ENCODE measurements at places on chromosomes 2 and 18. TPM values are rescaled to one million over a fixed set of nuclear protein-coding genes. Genes with fewer than 3 reads are reported as not detected.

The SLC19A3 gene
- 0.79 TPM for polyA plus RNA-seq

GRCh38 chr2:151182396-151182795 lies 79.3 kb downstream of the RBM43 start:
- DNase-seq: no peak

DNA sequence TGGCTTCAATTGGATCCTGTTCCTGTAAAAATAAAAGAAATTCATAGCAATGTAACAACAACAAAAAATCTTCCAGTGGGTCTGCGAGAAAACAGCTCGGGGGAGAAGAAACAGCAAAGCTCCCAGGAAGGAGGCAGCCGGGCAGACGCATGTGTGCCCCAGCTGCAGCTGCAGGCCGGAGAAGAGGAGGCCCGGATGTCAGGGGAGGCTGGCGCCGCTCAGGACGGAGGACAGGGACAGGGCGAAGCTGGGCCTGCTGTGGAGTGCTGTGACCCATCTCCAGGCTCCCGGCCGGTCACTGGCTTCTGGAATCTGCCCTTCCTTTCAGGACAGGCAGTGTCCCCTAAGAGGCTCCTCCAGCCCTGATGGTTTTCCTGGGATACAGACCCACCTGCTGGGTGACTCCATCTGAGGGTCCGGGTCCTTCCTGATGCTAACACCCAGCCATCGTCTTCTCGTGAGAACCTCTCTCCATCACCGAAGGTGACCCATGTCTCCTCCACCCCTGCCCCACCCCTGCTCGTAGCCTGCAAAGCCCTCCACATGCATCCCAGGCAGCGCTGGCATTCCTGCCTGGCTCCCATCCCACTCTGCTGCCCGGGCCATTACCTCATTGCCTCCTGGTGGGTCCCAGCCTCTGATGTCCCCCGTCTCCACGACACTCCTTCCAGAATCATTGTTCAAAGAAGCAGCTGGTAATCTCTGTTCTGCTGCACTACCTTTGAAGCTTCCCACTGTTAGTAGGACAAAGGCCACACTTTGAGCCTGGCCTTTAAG lies 145.4 kb upstream of the TWIST2 start:
- no peak for DNase-seq

DNA sequence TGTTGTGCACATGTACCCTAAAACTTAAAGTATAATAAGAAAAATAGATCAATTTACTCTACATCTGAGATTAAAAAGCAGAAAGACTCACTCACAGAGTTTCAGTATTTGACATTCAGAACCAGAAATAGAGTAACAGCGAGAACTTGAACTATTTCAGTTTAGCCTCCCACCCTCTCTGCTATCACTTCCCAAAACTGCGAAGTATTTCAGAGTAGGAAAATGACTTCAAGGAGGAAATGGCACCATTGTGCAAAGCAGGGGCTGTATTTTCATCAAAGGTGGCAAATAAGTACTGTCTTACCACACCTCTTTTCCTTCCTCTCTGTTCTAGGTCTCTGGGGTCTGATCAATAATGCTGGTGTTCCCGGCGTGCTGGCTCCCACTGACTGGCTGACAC lies 13.6 kb downstream of the DHRS9 start:
- DNase-seq: no peak
